NCI-H446 treated with DMSO at 0.1 percent for 48 hours (cell line): ENCODE measurements at places on chromosomes 2 and 18.

DNA sequence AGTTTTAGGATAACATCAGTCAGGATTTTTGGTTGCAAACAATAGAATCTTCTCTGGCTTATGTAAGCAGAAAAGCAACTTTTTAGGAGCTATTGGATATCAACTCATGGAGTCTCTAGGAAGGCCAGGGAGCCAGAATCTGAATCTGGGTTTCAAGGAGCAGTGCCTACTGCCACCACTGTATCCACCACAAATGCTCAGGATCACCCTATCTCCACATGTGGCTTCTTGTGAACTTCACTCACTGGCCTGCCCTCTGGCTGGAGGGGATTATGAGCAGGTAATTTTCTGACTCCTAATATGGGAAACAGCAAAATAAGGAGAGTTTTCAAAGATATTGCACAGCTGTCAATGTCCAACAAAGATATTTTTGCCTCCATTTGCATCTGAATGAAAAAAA lies 142.9 kb downstream of the PKP4 start:
- DNase-seq = no peak

DNA sequence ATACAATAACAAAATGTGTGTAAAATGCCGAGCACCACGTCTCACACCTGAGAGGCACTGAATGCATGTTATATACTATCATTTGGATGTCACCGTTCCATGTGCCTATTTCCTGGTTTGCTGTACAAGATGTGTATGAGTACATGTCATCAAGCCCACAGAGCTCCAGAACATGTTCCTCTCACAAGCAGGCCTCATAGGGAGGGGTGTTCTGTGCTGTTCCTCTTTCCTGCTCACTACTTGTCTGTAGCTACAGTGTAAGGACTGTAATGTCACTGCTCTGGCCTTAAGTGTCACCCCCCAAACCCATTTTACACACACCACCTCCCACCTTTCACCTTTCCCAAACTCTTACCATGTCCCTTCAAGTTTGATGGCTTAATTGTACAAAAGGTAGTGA lies 1.8 kb downstream of the AFF3 start:
- DNase-seq = no peak

DNA sequence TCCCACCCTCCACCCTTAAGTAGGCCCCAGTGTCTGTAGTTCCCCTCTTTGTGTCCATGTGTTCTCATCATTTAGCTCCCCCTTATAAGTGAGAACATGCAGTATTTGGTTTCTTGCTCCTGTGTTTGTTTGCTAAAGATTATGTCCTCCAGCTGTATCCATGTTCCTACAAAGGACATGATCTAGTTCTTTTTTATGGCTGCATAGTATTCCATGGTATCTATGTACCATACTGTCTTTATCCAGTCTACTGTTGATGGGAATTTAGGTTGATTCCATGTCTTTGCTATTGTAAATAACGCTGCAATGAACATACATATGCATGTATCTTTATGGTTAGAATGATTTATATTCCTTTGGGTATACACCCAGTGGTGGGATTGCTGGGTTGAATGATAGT lies 150.1 kb upstream of the PGAP1 start:
- DNase-seq = no peak

DNA sequence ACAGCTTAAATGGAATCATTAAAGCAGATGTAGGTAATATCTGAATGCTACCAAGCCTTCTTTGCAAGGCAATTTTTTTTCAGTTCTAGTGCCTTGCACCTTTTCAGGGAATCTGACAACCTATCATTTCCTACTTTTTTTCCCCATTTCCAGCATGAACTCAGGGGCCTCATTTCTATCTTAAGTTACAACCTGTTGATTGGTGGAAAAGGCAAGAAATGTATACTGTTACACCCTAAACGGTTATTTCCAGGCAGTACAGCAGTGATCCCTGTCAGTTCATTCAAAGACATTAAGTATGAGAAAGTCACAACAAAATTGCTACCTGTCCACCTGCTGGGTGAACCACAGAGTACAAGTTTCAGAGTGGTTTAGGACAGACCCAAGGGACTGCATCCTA lies 171.2 kb upstream of the PIK3C3 start:
- DNase-seq = no peak

DNA sequence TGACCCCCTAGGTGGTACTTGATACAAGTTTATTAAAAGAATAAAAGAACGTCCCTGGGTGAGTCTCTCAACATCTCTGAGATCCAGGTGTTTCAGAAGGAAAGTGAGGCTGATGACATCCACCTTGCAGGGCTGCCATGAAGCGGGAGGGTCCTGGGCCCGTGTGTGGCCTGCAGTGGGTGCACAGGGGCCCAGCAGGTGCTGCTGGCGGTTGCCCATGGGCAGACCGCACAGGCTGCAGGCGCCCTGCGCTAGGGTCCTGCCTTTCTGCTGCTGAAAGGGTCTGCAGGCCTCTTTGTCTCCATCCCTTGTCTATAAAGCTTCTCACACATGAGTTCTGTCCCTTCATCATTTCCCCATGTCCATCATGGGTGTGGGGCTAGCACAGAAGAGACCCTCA lies 247.0 kb downstream of the TFCP2L1 start:
- no peak for DNase-seq
